ENCODE measurements at places on chromosomes 7 and 10.
A peak's percentile ranks its signal among the peaks of the same experiment; 100 is the strongest.

GRCh38 chr7:140433396-140433795 is 29.5 kb downstream of the RAB19 start:
- DNase-seq: no peak

- no peak for DNase-seq
Observed at GRCh38 chr10:86868353-86868752, 89.1 kb downstream of the MMRN2 start.

DNA sequence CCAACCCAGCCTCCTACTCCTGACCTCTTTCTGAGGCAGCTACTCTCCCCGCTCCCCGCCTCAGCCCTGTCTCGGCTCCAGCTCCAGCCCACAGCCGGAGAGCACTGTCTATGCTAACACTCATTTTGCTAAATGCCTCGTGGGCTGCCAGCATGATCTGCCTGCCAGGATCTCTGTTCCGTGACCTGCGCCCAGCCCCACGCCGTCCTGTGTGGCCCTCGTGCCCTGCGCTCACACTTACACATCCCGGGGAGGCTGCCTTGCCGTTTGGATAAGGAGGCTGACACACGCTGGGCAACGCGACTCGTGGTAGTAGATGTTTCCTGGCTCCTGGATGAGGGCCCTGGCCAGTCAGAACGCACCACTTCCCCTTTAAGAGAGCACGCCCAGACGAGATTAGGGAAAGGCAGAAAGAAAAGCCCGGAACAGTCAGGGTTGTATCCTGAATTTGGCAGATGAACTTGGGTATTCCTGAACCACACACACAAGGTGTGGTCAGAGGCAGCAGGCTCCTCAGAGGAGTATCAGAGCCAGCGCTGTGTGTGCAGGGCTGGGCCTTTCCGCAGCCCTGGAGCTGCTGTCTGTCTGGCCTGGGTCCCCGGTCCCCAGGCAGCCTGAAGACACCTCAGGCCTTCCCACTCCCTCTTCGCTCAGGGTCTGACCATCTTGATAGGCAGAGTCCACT is 97.7 kb upstream of the EFCAB10 start:
- peak; percentile 46 for DNase-seq

- DNase-seq: no peak
Observed at GRCh38 chr7:111730476-111731300, 168.4 kb upstream of the IMMP2L start.

DNA sequence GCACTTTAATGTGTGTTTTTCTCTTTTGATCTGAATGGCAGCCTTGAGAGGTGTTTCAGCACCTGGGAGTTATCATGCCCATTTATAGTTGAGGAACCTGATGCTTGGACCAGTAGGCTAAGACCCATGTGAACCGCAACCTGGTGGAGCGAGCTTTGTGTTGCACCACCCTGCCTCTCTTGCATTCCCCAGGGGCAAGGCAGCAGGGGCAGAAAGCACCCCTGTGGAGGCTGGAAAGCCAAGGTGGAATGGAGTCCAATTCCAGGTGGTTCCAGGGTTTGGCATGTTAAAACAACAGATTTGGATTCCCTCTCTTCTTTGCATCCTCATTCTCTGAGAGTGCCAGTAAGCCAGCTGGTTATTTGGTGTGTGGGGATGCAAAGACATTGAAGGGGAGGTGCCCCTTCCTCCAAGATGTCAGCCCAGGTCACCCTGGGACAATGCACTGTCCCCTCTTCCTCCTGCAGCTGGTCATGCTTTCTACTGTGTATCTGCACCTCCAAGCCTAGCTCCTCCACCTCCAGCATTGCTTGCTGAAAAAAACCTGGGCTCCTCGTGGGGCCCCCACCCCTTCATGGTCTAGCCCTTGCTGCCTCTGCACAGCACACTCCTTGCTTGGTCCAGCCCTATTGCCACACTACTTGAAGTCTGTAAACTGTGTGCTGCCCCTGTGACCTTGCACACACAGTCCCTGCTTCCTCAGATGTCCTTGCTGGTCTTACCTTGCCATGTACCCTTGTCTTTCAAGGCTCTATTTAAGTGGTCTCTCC is 5.6 kb upstream of the CDH23 start:
- no peak for DNase-seq

DNA sequence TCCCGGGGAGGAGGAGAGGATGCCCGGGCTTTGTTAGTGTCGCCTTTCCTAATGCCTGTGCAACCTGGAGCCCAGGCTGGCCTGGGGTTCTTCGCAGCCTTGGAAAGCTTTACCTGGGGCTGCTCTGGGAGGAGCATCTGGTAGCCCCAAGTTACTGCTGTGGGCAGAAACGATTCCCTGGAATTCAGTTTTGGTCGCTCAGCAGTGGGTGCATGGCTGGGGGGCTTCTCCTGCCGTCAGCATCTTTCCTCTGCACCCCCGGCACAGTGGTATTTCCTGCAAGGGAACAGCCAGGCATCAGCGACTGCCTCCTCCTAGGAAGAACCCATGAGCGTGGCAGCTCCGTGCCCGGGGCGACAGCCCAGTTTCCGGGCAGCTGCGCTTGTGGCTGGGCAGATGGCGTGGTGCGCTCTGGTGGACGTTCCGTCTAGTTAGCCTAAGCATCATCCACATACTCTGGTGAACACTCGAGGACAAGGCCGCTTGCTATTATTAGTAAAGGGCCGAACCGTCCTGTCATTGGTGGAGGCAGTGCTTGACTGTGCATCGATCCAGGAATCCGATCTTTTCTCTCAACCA is 107.0 kb upstream of the BTBD16 start:
- DNase-seq: no peak

- DNase-seq: no peak
Observed at GRCh38 chr10:235915-236314, 100.7 kb downstream of the ZMYND11 start.

DNA sequence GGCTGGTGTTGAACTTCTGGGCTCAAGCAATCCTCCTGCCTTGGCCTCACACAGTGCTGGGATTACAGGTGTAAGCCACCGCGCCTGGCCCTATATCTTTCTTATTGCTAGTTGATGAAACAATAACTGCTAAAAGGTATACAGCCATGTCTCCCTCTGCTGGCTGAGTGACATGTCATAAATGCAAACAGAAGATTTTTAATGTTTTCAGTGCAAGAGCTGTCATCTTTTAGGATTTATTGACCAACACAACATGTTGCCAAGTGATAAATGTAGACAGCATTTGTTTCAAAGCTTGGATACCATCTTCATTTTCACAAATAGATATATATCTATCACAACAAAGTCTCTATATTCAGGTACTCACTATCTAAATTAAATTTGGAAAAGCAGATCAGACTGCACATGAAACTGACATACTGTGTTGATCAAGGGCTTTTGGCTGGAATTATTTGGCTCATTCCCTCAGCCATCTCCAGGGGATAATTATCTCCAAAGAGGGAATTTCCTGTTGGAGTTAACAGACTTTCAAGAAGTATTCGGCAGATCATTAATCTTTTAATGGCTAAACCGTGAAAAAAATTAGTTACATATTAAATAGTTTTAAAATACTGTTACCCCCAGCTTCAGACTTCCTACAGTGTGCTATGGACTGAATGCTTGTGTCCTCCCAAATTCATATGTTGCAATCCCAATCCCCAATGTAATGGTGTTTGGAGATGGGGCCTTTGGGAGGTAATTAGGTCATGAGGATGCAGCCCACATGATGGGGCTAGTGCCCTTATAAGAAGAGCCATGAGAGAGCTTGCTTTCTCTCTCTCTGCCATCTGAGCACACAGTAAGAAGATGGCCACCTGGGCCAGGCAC is 41.3 kb upstream of the SRPK2 start:
- DNase-seq: no peak

GRCh38 chr7:100584054-100584682 is 1.8 kb downstream of the LRCH4 start:
- DNase-seq: peak; percentile 31

- peak; percentile 80 for DNase-seq
Observed at GRCh38 chr10:31759124-31759798, 169.4 kb downstream of the ARHGAP12 start.

- DNase-seq: no peak
Observed at GRCh38 chr10:12431151-12432101, 82.1 kb downstream of the CAMK1D start.

DNA sequence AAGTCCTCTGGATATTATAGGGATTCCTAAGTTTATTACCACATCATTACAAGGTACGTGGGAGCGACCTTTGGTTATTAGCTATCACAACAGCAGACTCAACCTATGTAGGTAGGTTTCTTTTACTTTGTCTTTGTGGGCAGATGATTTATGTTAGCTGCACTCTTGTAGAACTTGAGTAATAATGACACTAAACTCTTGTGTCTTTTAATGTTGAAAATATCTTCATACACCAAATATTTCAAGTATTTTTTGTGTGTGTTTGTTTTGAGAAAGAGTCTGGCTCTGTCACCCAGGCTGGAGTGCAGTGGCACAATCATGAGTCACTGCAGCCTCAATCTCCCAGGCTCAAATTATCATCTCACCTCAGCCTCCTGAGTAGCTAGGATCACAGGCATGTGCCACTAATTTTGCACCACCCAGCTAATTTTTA is 19.2 kb upstream of the SUPV3L1 start:
- no peak for DNase-seq
